ENCODE measurements at places on chromosomes 6 and 20.

- DNase-seq: no peak
Observed at GRCh38 chr6:68628161-68628560, 6.9 kb upstream of the ADGRB3 start.

GRCh38 chr6:70524721-70525286 is 41.9 kb upstream of the SDHAF4 start:
- no peak for DNase-seq

DNA sequence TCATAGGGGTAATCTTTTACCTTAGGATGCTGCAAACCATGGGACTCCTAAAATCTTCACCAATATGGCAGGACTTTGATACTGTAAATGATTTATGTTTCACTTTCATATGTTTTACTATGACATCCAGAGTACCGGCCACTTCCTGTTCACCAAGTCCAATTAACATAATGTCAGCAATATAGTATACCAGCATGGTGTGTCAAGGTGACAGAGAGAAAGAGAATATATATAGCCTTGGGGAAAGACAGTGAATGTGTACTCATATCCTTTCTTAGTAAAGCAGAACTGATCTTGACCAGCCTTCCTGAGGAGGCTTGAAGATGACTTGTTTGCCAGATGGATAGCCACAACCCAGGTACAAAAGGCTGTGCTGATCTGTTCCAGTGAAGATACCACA is 127.9 kb downstream of the NRN1 start:
- DNase-seq: no peak

- DNase-seq: no peak
Observed at GRCh38 chr6:167696296-167696695, 130.4 kb upstream of the AFDN start.

GRCh38 chr20:18048176-18048575 is 9.5 kb downstream of the OVOL2 start:
- no peak for DNase-seq

DNA sequence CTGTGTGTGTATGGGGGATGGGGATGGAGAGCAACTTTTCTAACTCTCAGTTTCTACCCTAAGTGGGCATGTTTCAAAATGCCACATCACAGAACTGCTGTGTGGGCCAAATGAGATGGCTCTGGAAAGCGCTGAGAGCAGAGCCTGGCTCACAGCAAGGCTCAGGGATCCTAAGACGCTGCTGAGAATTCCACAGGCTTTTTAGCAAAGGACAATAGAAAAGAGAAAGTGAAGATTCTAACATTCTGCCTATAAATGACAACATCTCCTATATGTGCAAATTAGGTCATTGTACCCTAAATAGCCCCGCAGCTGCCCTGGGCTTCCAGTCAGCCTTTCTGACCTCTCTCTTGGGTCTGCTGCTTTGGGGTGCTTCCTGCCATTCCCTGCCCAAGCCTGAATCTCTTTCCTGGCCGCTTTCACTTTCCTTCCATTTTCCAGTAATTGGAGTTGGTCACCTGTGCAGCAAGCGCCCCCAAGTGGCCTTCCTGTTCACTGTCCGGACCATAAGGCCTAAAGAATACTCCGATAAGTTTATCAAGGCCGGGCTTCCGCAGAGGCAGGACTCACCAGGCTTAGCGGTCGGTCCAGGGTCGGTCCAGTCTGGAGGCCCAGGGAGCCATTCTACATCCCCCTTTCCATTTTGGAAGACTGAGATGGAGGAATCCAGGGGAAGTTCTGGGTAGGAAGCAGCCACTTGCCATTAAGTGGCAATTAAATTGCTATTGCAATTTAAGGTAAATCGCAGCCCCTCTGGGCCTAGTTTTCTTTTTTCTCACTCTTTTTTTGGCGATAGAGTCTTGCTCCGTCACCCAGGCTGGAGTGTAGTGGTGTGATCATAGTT is 6.7 kb upstream of the DDR1 start:
- peak; percentile 57 for DNase-seq

GRCh38 chr6:138509371-138509770 is 10.1 kb upstream of the NHSL1 start:
- no peak for DNase-seq

GRCh38 chr6:169263836-169264608 is 10.4 kb upstream of the THBS2 start:
- DNase-seq: no peak

- no peak for DNase-seq
Observed at GRCh38 chr6:4856785-4857184, 80.6 kb downstream of the CDYL start.

DNA sequence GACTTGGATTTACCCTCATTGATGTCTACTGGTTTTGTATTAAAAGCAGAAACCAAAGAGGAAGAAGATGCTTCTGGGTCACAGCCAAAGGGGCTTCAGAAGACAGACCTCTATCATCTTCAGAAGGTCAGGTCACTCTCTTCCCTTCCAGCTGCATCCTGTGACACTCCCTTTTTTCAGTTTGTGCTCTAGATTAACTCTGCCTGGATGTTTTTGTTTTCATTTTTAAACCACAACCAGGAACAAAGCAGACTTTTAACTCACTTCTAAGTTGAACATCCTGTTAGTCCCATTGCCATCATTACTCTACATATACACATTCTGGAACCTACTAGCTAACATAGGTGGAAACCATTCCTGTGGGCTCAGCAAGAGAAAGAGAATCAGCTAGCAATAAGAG is 45.2 kb downstream of the AKIRIN2 start:
- DNase-seq: no peak

DNA sequence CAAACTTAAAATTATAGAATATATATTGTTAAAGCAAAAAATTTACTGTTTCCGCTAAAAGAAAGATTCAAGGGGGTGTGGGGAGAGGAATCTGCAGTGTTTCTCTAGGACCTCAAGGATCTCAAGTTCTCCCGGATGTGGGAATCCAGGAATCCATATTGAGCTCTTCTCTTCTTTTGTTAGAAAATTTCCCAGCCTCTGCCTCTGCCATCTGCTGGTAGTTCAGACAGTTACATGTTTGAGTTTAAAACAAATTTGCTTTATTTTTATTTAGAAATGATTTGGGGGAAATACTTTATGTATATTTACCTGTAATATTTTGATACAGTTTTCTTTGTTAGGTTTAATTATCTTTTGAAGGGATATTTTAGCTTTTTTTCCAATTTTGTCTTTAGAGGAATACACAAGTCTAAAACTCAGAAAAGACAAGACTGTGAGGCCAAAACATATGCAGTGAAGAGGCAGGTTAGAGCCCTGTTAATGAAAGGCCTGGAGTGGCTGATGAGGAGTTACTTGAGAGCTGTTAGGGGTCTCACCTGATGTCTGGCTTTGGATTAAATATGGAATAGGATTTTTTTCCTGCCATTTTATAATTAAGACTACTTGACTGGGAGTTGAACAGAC is 268.8 kb downstream of the ARID1B start:
- no peak for DNase-seq

DNA sequence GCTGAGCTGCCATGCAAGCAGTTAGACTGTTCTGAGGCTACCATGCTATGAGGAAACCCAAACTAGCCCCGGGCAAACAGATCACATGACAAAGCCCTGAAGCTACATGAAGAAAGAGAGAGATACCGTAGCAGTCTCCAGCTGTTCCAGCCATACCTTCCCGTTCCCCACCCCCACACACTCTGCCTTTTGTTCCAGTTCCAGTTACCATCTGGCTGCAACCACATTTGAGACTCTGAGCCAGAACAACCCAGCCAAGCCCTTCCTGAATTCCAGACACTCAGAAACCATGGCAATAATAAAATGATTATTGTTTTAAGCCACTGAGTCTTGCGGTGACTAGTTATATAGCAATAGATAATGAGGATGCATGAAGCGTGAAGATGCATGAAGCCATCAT is 28.3 kb downstream of the RIN2 start:
- DNase-seq: no peak

GRCh38 chr20:61355585-61355984 is 103.5 kb downstream of the CDH4 start:
- DNase-seq: no peak

DNA sequence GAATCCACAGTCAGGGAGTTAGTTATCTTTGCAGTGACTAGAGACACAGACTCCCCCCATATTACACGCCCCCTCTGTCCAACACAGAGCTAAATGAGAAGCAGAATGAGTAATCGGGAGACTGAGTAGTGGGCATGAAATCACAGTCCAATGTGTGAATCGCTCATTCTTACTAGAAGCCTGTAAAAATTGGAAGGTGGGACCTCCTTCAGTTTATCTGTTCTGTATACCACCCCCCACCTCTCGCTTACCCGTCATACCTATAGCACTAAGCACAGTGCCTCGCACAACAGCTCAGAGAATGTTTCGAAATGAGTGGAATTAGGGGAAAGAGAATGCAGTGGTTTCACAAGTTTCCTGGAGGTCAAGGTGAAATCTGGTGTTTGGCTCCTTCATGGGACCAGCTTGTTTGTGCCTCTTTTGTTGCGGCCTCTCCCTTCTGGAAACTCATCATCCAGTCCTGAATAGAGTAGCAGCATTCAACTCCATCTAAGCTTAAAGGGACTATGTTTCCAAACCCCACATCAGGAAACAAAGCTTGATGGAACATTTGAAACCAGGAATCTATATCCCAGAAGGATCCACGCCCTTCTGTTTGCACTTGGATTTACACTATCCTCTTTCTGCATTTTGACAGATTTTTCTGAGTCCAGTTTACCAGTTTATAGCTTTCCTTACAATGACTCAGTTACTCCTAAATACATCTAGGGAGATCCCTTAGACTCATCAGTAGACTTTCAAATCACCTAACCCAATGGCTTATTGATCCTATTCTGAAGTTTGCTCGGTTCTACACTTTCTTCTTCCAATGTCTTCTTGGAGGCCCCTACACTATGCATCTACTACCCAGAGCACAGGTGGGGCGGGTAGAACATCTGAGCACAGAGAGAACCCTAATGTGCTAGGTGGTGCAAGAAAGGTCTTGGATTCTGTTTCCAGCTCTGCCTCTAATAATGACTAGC is 59.2 kb upstream of the PIM1 start:
- DNase-seq: peak; percentile 19

GRCh38 chr6:158061709-158062461 is 80.2 kb downstream of the SYNJ2 start:
- no peak for DNase-seq

DNA sequence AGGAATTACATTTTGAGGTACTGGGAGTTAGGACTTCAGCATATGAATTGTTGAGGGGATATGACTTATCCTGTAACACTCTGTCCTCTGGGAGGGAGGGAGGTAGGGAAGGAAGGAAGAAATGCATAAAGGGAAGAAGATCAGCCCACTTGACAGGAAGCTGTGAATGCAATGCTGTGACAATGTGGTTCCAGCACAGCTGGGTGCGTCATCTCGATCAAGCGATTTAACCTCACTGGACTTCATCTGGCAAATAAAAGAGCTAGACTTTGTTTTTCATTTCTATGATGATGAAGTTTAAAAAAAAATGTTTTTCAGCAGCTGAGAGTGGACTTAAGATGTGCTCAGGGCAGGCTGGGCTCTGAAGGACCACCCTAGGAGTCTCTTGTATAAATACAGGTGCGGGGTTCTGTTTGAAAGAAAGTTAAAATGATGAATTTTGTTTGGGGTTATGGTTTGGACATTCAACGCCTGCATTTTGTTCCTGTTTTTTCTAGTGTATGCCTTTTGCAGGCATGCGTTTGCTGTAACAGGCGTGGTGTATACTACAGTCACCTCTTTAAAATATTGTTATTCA is 178.1 kb downstream of the RIMS1 start:
- DNase-seq: no peak

GRCh38 chr20:47818016-47818415 is 32.7 kb upstream of the SULF2 start:
- DNase-seq: no peak

GRCh38 chr20:24699321-24700165 is 230.1 kb downstream of the SYNDIG1 start:
- no peak for DNase-seq

DNA sequence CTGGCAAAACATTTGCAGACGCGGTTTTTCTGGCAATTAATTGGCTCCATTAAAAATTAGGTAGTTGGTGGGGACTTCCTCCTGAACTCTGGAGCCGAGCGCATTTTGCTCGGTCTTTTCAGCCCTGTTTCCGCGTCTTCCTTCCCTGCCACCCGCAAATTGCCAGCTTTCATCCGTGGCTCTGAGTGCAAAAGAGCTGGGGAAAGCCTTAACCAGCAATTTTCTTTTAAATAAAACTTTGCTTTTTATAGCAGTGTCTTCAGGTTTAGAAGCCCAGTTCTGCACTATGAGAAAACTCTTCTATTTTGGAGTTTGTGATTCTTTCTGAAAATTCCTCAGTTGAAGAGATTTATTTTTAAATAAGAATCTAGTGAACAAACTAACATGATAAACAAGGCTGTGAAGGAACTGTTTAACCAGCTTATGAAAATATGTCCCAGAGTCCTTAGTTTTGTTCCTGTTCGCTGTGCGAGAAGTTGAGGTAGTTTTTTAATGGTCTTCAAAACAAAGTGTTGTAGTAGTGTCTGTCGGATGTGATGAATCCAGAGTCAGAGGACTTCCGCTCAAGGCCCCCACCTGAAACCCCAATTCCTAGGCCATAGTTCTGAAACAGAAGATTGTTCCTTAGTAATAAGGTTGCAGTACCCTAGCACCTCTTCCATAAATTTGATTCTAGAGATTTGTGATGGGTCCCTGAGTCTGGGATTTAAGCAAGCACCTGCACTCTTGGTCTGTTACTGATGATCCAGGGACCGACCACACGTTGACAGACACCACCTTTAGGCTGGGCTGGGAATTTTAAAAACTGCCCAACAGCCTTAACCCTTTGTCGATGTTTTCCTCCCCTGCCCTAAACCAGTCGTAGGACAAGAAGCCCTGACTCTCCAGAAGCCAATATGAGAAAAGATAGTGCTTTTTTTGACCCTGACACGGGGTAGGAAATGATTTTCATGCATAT is 950 bp downstream of the KCTD20 start:
- no peak for DNase-seq

GRCh38 chr20:53809217-53809616 is 215.6 kb upstream of the ZNF217 start:
- no peak for DNase-seq

DNA sequence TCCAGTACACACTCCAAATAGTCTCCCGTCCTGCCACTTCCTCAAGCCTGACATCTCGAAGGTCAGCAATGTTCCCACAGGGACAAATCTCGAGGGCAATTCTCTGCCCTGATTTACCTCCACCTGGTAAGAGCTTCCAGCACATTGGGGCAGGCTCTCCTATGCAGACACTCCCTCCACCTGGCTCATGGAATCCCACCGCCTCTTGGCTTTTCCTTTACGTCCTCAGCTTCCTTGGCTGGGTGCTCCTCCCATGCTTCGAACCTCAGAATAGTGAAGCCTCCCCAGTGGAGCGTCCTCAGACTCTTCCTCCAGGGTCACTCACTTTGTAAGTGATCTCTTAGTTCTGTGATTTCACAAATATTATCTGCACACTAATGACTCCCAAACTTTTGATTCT is 205.2 kb upstream of the ECI2 start:
- DNase-seq: no peak

DNA sequence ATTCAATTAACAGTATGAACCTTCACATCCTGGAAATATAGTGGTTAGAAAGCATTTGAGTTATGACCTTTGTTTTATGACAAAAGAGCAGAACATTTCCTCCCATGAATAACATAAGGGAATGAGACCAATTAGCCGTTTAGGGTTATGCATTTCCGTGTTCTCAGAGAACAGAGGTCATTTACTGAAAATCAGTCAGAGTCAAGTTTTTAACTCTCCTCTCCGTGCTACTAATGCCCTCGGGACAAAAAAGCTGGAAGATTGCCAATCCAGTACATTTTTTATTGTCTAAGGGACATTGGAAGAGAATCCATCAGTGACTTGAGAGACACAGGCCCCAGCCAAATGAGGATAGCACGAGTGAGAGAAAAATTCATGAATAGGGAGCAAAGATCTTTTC is 632.7 kb downstream of the RFPL4B start:
- DNase-seq: no peak
